NCI-H510A (cell line): ENCODE measurements at places on chromosomes 3 and 15.
A peak's percentile ranks its signal among the peaks of the same experiment; 100 is the strongest.

- DNase-seq: no peak
These were observed 81.3 kb downstream of the KCNAB1 start for GRCh38 chr3:156201411-156202405.

DNA sequence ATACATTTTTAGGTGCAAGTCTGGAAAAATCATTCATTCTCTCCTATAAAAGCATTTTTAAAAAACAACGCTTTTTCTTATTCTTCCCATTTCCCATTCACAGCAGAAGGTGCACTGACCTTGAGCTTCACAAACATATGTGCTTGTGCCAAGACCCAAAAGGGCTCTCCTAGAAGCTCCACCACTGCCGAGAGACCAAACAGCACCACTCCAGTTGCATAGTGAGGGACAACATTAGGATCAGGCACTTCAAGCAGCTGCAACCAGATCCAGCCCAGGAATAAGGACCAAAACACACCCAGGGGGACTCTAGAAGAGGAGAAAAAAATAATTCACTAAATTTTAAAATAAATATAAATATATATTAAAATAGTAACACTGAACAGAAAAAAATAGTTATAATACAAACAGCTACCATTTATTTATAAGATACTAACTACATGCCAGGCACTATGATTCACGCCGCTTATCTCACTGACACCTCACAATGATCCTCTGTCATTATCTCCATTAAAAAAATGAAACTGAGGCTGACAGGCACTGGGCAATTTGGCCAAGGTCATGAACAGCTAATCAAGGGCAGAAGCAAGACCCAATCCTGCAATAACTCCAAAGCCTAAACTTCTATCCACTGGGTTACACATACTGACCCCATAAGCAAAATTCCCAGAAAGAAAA, 7.8 kb downstream of the RFT1 start:
- no peak for DNase-seq

- no peak for DNase-seq
These were observed 51.0 kb downstream of the DPPA2 start for GRCh38 chr3:109265295-109265694.

- DNase-seq: no peak
These were observed 42.5 kb downstream of the HERC1 start for GRCh38 chr15:63791228-63791627.

- DNase-seq: peak; percentile 29
These were observed 71.0 kb downstream of the SQOR start for GRCh38 chr15:45705510-45706473.
